ENCODE measurements at places on chromosomes 2 and 18.

- DNase-seq = no peak
Observed at GRCh38 chr2:134461511-134461910, 207.6 kb downstream of the MGAT5 start.

- DNase-seq = no peak
Observed at GRCh38 chr2:159169187-159169586, 117.3 kb downstream of the WDSUB1 start.

DNA sequence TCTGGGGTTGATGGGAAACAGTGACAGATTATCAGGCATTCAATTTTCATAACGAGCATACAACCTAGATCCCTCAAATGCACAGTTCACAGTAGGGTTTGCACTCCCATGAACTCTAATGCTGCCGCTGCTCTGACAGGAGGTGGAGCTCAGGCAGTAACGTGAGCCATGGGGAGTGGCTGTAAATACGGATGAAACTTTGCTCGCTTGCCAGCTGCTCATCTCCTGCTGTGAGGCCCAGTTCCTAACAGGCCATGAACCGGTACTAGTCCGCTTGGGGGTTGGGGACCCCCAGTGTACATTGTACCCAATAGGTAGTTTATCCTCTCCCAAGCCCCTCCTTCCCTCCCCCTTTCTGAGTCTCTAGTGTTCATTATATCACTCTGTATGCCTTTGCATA, 94.6 kb downstream of the PTH2R start:
- DNase-seq = no peak

DNA sequence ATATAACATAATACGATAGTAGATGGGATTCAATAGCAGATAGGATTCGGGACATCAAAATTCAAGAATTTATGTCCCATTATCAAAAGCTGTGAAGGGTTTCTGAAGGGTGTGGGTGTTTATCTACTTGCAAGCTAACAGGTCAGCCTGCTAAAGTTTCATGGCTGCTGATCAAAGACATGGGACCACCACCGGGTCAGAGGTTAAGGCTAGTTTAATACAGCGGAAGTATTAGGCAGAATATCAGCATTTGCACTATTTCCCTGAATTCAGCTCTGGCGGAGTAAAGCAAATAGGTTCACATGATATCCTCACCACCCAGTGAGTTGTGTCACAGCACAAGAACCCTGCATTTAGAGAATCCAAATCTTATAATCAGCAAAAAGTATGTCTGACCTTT, 82.5 kb downstream of the DSEL start:
- no peak for DNase-seq

DNA sequence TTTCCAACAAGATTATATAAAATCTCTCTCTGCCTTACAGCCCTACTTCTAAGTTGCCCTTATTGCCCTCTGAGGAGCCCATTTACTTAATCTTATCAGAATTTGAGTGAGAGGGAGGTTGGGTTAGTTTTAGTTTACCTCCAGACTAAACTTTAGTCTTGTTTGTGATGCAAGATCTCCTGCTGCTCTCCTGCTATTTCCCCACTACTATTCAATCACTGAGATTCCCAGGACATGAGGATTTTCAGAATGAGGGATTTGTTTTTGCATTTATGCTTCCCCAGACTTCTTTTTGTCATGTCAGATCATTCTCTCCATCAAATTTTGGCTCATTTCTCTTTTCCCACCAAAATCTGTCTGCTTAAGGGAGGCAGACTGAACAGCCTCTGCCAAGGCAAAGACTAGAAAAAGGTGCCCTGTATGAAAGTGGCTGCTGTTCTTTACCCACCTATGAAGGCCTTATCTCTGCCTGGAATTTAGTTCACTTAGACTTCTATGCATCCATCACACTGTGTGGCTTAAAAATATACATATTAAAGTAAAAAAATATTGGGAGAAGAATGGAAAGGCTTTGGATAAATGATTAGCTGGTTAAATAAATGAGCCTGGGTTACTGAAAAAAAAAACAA, 401.3 kb downstream of the PID1 start:
- DNase-seq = no peak

GRCh38 chr2:72991980-72992733, 74.8 kb downstream of the EMX1 start:
- no peak for DNase-seq

- DNase-seq = no peak
Observed at GRCh38 chr2:23349508-23349907, 35.5 kb upstream of the KLHL29 start.

- no peak for DNase-seq
Observed at GRCh38 chr18:64132871-64133270, 16.0 kb downstream of the LINC00305 start.

GRCh38 chr2:213679894-213680293, 395.6 kb downstream of the SPAG16 start:
- no peak for DNase-seq

All from activated naive CD4-positive, alpha-beta T cell treated with Interleukin-2 at 50 U/mL for 16 hours (primary cell).